Cortex of kidney (tissue), 1 donor: ENCODE measurements at places on chromosomes 3 and 15.

DNA sequence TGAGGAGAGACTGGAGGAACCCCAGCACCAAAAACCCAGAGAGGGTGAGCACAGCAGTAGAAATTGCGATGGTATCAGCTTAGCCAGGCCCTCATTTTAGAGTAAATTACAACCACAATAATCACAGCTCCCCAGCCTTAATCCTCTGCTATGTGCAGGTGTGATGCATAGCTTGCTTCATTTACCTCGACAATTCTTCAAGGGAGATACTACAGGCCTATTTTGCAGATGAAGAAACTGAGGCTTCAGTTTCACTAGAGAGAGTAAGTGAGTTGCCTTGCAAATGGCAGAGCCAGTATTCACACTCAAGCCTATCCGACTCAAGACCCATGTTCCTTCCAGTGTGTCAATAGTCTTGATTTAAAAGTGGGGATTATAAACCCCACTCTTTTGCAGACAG, 33.4 kb downstream of the LSM3 start:
- DNase-seq: no peak

DNA sequence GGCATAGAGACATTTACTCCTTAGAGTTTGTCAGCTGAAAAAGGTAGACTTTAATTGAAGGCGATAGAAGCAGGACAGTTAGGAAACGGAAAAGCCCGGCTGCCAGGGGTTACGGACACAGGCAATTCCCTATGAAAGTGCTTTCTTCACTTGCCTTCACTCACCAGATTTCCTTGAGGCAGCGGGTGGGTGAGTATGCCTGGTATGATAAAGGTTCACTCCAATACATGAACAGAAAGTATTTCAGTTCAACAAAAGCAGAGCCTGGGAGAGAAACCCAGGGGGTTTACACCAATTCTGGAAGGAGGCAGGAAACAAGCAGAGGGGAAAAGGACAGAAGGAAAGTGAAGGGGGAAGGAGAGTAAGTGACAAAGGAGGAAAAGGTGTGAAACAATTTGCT, 53.9 kb downstream of the QTRT2 start:
- no peak for DNase-seq

DNA sequence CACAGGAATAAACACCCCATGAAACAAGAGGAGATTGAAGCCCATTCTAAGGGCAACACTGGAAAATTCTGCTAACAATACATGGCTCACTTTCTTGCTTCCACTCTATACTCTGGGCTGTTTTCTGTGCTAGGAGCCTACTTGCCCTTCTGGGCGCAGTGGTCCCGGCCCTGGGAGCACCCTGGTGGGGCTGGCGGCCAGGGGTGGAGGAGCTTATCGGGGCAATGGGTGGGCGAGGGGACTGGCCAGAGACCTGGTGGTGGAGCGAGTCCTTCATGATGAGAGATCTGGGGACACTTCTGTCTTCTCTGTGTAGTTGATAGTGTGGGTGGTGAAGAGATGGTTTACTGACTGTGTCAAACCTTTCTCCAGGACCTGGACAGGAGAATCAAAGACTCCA, 1128.5 kb downstream of the TBL1XR1 start:
- no peak for DNase-seq

- DNase-seq: no peak
Measured at GRCh38 chr15:77901921-77902750, 175.4 kb downstream of the TBC1D2B start.

DNA sequence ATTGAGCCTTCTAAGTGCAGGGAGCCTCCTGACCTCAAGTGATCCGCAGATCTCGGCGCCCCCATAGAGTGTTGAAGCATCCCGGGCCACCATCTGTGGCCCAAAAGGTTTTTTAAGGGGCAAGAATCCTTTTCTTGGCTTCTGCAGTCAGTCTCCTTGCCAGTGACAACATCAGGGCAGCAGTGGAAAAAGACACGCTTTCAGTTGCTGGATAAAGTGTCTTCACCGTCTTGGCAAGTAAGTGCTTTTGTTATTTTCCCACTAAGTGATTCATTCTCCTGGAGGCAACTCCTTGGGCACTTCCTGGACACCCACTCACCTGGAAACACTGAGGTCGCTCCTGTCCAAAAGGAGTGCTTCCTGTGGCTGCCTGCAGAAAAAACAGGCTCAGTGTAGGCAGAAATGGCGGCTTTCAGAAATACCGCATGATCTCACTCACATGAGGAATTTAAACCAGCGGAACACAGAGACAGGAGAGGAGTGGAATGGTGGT, 71.7 kb upstream of the ABHD2 start:
- no peak for DNase-seq

GRCh38 chr3:126848991-126849390, 133.9 kb upstream of the PLXNA1 start:
- DNase-seq: no peak

DNA sequence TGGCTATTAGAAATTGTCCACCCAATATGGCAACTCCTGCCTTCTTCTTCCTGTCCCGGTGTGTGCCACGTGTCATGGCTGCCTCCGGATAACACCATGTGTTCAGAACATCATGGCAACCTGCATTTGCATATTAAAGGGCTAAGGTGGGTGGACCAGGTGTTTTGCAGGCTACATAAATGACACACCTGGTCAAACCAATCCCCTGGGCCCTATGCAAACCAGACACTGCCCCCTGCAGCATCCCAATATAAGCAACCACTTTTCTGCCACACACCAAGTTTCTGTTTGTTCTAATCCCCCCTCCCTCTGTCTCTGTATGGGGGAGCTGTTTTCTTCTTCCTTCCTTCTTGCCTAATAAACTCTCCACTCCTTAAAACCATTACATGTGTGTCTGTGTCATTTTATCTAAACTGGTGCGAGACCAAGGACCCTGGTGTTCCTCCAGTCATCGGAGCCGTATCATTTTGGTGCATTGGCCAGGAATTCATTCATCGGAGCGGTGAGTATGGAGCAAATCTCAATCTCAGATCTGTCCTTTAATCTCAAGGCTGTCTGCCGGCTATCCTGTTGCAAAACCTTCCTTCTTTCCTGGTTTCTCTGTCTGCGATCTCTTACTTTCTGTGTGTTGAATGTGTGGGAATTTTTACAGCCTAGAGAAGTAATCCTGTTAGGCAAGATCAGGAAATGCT, 44.5 kb downstream of the NCEH1 start:
- no peak for DNase-seq

GRCh38 chr15:66400351-66400774, 13.7 kb downstream of the MAP2K1 start:
- DNase-seq: no peak

DNA sequence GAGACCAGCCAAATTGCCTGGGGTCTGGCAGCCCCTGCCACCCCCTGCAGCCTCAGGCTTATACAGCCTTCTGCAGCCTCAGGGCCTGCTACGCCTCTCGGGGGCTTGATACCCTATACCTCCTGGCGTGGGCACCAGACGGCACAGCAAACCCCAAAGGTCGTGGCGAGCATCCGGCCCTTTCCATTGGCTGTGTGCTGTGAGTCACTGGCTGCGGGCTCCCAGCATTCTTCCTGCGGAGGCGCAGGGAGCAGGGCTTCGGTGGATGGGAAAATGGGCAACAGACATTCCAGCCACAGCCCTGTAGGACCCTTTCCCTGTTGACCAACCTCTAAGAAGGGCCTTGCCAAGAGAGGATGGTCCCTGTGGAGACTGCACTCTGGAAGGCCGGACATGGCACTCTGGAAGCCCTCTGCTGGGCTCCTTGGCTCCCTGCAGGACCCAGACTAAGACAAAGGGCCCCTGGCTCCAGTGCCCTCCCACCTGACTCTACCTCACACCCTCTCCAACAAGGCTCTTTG, 59.6 kb downstream of the ITGA11 start:
- DNase-seq: no peak

DNA sequence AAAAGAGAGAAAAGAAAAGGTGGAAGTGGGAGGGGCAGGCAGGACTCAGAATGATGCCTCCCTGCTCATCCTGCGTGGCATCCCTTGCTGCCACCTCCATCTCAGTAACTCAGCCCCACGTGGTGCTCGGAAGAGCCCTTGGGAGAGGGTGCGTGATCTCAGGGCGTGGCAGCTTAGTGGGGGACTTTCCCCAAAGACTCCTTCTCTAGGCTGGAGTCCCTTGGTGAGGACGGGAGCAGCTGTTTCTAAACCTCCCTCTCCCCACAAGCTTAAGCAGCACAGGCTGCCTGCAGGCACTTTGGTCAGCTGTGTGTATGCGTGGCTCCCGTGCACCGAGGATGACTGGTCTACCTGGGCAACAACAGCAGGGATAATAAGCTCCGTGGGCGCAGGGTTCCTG, 7.4 kb upstream of the ANPEP start:
- DNase-seq: no peak

- DNase-seq: no peak
Measured at GRCh38 chr3:40793730-40794129, 269.0 kb downstream of the ZNF621 start.

GRCh38 chr3:59816312-59816711, 766.5 kb upstream of the CFAP20DC start:
- DNase-seq: no peak

DNA sequence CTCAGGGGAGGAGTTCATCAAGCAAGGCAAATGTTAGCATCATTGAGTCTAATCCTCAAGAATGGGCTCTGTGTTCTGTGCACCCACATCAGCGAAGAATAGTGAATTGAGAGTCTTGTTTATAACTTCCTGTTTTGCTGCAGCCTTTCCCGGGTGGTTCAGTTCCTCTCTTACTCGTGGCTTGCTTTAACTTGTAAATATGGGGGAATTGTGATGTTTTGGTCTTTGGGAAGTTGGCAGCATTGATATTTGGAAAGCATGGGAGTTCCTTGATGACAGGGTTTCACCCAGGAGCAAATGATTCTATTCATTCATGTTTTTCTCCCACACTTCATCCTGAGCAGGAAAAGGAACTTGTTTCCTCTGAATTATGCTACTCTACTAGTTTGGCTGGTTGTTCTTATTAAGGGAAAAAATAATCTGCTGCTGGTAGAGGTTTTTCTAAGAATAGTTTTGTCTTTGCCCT, 40.4 kb downstream of the GPD1L start:
- DNase-seq: no peak

DNA sequence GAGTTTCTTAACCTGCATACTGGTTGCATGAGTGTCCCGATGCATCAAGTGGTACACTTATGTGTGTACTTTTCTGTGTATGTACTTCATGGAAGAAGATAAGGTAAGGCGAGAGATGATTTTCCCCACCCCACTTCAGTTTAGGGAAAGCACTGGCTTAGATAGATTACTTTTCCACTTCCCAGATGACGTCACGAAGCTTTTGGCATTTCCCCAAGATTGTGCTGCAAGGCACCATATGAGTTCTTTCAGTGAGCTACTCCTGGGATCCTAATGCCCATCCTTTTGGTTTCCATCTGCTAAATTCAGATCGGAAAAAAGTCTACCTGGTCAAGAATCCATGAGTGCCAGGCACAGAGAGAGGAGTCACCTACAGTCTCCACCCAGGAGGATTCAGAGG, 4.5 kb downstream of the IL17RB start:
- no peak for DNase-seq

- DNase-seq: no peak
Measured at GRCh38 chr3:58350627-58351013, 17.9 kb downstream of the PXK start.

DNA sequence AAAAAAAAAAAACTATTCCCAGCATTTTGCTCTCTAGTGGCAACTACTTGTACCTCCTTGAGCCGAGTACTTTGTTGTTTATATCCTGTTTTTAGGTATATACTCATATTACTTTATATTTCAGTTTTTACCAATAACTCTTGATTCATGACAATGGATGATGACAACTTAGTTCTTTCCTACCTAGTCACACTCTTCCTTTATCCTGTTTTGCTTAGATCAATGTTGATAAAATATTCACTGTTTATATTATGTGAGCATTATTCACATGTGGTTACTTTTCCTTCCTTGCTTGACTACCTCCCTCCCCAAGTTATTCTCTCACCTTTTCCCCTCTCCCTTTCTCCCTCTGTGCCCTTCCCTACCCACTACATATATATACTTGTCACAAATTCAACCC, 53.7 kb downstream of the NKIRAS1 start:
- no peak for DNase-seq

- no peak for DNase-seq
Measured at GRCh38 chr3:156535162-156535627, 19.7 kb downstream of the SSR3 start.

DNA sequence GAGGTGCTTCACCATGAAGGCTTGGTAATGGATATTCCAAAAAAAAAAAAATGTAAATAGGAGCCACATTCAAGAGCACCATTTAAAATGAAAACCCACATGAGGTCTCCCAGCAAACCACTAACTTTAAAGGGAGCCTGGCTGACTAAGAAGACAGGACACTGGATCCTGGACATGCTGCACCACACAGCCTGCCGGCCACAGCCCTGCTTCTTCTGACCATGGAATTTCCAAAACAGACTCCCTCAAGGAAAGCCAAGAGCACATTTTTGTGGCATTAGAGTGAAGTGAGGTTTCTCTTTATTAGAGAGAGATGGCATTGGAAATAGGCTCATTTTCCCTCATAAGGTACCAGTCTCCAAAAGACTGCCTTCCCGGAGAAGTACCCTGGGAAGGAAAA, 113.9 kb downstream of the RORA start:
- no peak for DNase-seq
